ENCODE measurements at places on chromosomes 7 and 10.

DNA sequence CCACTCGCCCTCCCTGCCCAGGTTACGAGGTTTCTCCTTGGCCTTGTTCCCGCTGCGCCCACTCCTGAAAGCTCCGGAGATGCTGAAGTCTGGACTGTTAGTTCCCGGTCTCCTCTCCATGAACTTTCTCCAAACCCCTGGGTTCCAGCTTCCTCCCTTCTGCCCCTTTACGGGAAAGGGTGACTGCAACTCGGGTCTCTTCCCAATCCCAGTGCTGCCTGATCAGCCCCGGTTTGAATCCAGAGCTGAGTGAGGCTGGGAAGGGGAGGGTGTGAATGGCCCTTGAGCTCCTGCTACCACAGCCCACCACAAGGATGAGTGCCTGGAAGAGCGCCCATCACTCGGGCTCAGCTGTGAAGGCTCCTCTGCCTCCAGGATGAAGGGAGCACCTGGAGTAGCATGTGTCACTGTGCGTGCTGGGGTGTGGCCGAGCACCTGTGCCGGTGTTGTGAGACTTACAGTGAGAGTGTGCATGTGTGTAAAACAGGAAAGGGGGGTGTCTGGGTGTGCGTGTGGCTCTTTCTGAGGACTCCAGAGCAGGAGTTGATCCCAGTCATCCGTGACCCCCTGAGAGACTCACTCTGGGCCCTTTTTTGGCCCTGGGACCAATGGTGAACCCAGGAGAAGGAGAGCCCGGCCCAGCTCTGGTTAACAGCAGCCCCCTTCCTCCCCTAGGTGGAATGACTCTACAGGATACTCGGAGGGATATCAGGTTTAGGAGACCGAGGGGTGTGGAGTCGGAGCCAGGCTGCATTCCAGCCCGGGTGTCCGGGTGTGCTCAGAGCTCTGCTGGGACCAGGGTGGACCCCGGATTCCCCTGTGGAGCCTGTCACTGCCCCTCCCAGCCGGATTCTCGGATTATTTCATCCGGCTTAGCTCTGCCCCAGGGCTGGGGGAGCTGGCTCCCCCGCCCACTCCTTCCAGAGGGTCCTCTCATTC, 1.1 kb upstream of the ZNF467 start:
- DNase-seq, result no peak

DNA sequence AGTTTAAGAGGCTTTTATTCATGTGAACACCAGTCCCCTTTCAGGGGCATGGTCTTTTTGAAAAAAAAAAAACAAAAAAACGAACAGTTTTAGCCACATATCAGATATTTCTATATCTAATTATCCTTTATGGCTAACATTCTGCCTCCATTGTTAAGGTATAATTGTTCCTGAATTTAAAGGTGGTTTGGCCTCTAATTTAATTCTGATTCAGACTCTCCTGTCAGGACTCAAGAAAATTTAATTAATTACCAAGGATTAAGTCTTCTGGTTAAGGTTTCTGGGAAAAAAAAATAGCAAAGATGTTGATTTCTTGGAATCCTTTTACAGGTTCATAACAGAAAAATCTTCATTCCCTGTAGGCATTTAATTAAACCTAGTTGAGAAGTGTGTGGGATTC, 27.4 kb downstream of the COL1A2 start:
- DNase-seq, result no peak

DNA sequence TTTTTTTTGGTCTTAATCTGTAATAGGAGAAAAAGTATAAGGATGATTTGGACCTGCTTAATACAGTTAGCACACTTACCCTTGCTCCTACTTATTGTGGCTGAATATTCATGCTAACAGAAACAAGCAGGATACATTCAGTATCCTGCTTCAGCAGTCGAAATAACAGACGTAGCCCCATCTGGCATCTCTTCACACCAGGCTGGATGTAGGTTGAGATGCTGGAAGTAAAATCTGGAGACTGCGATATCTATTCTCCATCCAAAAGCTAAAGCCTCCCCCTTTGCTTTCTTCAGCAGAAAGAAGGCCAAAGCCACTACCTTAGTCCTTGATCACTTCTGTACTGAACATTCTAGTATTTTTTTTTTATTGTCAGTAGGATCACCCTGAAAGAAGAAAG, 537.4 kb downstream of the AUTS2 start:
- no peak for DNase-seq

- DNase-seq, result no peak
Observed at GRCh38 chr10:28008054-28008453, 9.2 kb upstream of the ODAD2 start.

DNA sequence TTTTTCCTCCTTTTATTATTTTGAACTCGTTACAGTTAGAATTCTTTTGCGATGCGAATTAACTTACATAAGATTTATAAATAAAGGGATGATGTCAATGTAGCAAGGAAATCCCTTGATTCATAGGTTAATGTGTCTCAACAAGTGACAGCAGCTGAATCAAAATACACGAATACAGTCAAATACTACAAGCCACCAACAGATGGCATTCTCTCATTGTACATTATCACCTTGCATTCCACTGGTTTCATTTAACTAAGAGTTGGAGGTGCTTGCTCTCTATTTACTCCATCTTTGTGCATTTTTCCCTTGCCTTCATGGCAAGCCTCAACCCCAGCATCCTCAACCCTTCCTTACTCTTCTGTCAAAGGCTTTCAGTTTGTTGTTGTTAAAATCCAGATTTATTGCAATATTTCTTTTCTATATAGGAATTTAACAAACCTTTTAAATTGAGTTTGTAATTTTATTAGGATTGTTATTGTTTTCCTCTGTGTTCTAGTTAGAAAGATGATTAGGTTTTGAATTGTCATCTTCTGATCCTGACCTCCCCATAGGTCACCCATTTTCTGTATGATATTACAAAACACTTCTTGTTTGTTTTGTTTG, 78.3 kb downstream of the SLC25A40 start:
- DNase-seq, result peak; percentile 34

DNA sequence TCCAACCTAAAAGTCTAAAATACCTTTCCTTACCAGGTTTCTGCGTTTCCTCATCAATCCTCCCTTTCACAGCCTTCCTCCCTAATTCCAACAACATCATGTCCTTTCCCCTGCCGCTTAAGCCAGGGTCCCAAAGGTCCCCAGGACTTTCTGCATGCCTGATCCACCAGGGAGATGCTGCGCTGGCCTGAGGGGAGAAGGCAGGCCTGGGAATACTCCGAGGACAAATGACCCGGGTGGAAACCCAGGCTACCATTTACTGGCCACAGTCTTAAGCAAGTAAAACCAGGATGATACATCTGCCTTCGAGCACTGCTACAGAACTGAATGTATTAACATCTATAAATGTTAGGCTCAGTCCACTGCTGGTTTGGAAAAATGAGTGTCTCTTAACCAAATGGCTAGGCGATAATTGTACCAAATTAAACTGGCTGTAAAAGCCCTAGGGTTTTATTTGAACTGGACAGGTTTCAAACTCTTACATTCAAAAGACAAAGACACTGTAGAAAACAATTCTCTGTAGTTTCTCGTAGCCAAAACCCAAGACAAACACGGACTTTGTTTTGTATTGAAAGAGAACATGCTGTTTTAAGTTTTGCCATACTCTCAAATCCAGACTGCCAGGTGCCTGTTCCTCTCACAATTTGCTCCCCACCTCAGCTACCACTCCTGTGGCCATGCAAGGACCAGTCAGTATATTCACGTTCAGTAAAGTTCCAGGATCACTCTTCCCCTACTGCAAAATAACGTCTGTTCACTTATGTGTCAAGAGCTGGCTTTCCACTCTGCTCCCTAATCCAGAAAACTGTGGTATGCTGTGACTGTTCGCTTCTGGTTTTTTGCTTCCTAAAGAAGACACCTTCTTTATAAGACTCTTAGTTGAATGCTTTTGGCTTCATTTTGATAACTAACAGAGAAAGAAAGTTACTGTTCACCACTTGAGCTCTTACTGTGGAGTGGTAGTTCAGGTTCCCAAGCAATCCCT, 145.7 kb downstream of the RNF216 start:
- DNase-seq, result no peak

DNA sequence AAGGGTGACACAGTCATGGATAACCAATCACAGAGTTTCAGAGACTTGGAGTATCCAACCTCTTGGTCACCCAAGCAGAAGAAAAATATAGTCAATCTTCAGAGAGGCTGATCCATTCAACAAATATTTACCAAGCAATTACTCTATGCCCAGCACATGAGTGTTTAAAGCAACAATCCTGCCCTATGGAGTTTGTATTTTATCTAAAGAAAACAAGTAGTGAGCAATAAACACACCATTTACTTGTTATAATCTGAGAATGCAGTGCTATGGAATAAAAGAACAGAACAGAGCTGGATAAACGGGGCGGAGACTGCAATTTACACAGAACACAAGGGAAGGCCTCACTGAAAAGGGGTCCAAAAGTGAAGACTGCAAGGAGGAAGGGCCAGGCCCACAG, 63.8 kb downstream of the GRB10 start:
- DNase-seq, result no peak

- no peak for DNase-seq
Observed at GRCh38 chr10:36574207-36574606, 551.2 kb upstream of the ANKRD30A start.

DNA sequence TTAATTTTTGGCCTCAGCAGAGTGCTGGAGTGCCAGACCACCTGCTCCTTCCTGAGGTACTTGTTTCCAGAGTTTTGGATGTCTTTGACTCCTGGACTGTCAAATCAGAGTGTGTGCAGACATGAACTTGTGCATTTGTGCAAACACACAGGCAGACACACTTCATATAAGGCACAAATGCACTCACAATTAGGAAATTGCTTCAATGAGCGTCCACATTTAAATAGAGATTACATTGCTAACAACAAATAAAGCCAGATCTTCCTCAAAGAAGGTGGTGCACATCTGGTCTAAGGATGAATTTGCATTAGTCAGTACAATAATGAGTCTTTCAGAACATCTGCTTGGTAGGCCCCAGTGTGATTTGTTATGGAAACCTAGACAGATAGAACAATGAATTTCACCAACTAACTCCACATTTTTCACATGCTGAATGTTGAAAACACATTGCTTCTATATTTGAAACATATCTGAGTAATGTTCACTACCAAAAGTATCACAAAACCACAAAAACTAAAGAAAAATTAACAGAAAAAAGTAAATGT, 266.7 kb upstream of the INHBA start:
- DNase-seq, result no peak

DNA sequence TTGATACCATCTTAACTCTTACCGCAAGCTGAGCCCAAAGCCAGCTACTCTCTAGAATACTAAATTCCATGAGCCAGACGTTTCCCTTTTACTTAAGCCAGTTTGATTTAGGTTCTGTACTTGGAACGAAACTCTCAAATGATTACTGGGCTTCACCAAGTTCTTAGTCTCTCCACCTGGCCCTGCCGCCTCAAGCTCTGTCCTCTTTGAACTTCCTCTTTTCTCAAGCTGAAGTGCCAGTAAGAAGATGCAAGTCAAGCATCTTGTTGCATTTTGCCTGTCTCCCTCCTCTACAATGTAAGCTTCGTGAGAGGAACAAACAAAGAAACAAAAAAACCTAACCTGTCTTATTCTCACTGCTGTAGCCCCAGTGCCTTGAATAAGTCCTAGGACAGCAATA, 358.2 kb upstream of the NPVF start:
- DNase-seq, result no peak

GRCh38 chr7:149851449-149851848, 13.3 kb downstream of the ZNF862 start:
- DNase-seq, result no peak

- DNase-seq, result no peak
Observed at GRCh38 chr10:78406648-78407008, 373.0 kb downstream of the RPS24 start.

DNA sequence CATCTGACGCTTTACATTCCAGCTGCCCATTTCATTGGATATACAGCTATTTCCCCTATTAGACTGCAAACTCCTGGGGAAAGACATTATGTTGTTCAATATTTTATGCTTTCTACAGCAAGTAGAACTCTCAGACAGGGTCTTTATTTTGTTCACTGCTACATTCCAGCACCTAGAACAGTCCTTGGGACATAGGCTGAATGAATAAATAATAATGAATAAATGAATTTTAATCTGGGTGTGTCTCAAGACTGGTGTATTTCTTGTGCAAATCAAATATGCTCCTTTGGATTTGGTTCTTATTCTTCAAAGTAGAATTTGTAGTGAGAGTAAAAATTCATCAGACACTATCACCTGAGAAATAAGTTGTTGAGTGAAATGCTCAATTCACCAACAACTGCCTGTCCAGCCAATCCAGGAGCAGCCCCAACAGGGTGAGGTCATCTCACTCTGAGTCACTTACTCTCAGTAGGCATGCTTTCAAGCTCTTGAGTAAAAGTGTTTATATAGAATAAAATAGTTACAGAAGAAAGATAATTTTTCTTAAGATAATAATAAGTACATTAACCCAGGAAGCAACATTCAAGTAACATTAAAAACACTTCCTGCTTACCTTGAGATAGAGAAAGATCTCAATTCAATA, 287.5 kb upstream of the NPVF start:
- no peak for DNase-seq

DNA sequence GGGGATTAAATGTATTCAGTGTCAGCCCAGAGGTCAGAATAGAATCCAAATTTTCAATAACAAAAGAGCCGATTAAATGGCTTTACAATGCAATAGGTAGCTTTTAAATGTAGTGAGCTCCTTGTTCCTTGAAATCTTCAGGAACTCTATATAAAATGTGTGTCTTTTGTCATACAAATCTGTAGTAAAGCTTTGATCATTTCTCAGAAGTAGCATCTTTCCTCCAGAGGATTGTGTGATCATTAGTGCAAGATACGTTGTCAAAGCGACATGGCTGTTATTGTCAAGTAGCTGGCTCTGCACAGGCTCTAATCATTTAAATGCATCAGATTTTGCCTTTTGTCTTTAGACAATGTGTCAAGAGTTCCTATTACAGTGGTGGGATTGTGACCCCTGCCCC, 116.1 kb upstream of the NAMPT start:
- DNase-seq, result no peak

- no peak for DNase-seq
Observed at GRCh38 chr10:101567165-101568006, 20.7 kb downstream of the POLL start.

- DNase-seq, result no peak
Observed at GRCh38 chr10:623477-624311, 65.8 kb downstream of the DIP2C start.
